ENCODE measurements at places on chromosomes 16 and 17. TPM values are rescaled to one million over a fixed set of nuclear protein-coding genes. Genes with fewer than 3 reads are reported as not detected.

Gene MYL11
- 2.0 TPM for total RNA-seq

Gene NTN3
- not detected for total RNA-seq

Gene TPSD1
- total RNA-seq, result not detected

GRCh38 chr16:62386411-62386810 lies 350.2 kb upstream of the CDH8 start:
- no peaks in the 10 kb centered on the region for H3K36me3 ChIP-seq
- no peak for DNase-seq

- no peak overlapping the region for H3K4me3 ChIP-seq
- no peaks in the 10 kb centered on the region for H3K27me3 ChIP-seq
- peaks cover 14% of the 10 kb centered on the region for H3K4me1 ChIP-seq
- no peak for DNase-seq
- no peaks in the 10 kb centered on the region for H3K36me3 ChIP-seq
These were observed 48.0 kb downstream of the N4BP1 start for GRCh38 chr16:48561960-48562393.

GRCh38 chr17:29973005-29973404 lies 31.6 kb downstream of the EFCAB5 start:
- no peak for DNase-seq
- H3K27me3 ChIP-seq, result no peaks in the 10 kb centered on the region
- no peaks in the 10 kb centered on the region for H3K36me3 ChIP-seq
- no peak overlapping the region for H3K4me3 ChIP-seq

DNA sequence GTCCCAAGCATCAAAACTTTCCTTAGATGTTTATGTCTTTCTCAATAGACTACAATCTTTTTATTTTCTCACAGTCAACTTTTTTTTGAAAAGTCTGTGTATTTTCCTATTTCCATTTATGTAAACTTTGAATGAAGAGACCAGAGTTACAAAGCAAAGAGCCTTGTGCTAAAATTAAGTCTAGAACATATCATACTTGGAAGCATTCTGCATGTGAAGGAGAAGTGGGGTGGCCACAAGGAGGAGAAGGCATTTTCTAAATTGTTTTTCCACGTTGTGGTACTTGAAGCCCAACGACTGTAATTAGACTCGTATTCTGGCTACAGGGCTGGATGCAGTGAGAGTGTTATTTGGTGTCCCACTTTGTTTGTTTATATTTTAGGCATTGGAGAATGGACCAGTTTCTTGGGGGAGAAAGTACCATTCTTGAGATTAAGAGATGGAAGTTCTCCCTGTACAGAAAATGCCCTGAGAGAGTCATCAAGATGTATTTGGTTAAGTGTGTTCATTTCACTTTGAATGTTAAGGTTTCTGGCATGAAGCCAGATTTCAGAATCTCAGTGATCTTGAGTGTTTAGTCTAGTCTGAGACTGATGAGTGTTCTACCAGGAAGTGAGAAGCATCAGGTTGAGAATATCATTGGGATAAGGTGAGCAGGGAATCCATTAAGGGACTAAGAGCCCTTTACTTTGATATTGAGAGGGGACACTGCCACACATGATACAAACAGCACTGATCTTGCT lies 71.6 kb downstream of the MAP2K6 start:
- no peak overlapping the region for H3K27ac ChIP-seq
- H3K4me1 ChIP-seq, result no peaks in the 10 kb centered on the region
- no peak overlapping the region for H3K4me3 ChIP-seq
- H3K36me3 ChIP-seq, result no peaks in the 10 kb centered on the region

DNA sequence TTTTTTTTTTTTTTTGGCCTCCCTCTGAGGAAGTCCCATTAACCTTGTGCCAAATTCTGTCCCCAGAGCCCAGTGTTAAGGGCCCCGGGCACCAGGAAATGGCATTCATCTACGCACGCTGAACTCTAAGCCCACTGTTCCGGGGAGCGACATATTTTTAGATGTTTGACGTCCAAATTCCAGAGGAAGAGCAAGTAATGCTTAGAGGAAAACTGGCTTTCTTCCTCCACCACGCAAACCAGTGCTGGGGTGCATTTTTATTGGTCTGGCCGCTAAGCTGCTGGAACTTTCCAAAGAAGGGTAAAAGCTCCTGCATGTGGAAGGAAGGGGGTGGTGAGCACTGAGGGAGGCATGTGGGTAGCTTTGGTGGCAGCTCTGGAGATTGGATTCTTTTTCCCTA lies 8.3 kb downstream of the WFDC1 start:
- H3K27ac ChIP-seq, result no peak overlapping the region
- no peaks in the 10 kb centered on the region for H3K27me3 ChIP-seq
- H3K4me3 ChIP-seq, result no peak overlapping the region
- H3K4me1 ChIP-seq, result no peaks in the 10 kb centered on the region
- H3K36me3 ChIP-seq, result no peaks in the 10 kb centered on the region

- no peak overlapping the region for H3K27ac ChIP-seq
- peak overlapping the region; percentile 64 for H3K4me3 ChIP-seq
- H3K27me3 ChIP-seq, result peaks cover 3% of the 10 kb centered on the region
- peaks cover 5% of the 10 kb centered on the region for H3K4me1 ChIP-seq
- no peak for DNase-seq
- no peaks in the 10 kb centered on the region for H3K36me3 ChIP-seq
These were observed 926 bp downstream of the MYH10 start for GRCh38 chr17:8629371-8630226.

DNA sequence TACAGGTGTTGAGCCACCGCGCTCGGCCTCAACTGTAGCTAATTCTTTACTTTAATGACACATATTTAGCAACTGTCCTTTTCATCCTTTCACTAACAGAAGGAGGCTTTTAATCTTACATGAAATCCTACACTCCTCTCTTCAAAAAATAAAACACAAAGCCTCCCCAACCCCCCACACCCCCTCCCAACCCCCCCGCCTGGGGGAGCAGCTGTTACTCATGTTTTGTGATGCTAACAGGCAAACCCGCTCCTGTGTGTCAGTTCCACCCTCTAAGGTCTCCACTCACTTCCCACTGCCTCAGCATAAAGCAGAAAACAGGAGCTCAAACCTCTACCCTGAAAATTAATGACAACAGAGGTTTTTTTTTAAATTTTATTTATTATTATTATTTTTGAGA lies 55.4 kb upstream of the SLC25A19 start:
- no peak for DNase-seq
- H3K4me3 ChIP-seq, result no peak overlapping the region
- peak overlapping the region; percentile 57 for H3K27ac ChIP-seq
- no peaks in the 10 kb centered on the region for H3K27me3 ChIP-seq
- H3K4me1 ChIP-seq, result peaks cover 71% of the 10 kb centered on the region
- no peaks in the 10 kb centered on the region for H3K36me3 ChIP-seq

DNA sequence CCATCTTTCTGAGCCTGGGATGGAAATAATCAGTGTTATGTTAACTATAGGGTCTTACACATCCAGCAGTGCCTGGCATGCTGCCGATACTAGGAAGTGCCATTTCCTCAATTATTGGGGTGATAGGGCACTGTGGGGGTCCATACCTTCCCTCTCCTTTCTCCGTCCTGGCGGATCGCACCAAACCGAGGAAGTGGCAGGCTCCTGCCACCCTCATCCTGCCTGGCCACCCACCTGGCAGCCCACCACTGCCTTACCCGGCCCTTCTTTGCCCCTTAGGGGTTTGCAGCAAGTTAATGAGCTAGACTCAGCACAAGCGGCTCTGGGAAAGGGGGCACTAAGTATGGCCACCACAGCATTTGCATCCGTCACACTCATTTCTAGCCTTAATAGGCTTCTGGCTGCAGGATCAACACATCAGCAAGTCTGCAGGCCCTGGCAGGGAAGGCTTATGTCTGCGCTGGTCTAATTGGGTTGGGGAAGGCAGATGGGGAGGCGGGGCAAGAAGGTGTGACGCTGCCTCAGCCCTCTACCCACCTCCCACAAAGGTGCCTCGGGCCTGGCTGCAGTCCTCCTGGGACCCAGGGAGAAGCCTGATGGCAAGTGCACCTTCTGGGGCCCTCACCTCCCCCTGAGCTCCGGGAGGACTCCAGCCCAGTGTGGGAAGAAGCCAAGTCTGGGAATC lies 28.6 kb downstream of the DCAKD start:
- peaks cover 17% of the 10 kb centered on the region for H3K4me1 ChIP-seq
- H3K4me3 ChIP-seq, result no peak overlapping the region
- peaks cover 11% of the 10 kb centered on the region for H3K27me3 ChIP-seq

Data from naive thymus-derived CD4-positive, alpha-beta T cell (primary cell).